HFFc6 (cell line): ENCODE measurements at places on chromosomes 1 and 21.

DNA sequence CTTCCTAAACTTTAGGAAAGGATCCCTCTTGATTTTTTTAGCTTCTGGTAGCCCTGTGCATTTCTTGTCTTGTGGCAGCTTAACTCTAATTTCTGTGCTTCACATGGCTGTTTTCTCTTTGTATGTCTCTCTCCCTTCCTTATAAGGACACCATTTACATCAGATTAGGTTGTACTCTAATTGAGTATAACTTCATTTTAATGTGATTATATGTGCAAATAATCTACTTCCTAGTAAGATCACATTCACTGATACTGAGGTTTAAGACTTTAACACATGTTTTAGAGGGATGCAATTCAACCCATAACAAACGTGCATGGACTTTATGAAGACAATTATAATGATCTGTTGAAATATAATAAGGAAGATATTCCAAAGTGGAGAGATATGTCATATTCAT lies 46.7 kb downstream of the RGS4 start:
- DNase-seq, result no peak

- no peak for DNase-seq
Measured at GRCh38 chr1:167695147-167695546, 26.6 kb upstream of the MPZL1 start.

DNA sequence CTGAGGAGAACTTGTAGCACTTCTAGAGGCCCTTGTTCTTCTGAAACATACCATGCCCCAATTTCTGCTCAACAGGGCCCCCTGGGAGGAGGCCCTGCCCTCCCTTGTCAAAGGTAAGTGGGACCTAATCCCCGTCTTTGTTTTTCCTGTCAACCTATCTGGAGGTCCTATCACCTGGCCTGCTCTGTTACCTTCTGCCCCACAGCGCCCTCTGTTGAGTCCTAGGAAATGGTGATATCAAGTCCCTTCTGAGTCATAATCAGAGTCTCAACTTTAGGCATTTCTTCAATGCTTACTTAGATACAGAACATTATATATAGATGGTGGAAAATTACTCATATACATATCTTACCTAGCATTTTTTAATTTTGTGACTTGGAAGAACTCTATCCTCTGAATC lies 28.2 kb upstream of the FCRL4 start:
- no peak for DNase-seq

- no peak for DNase-seq
Measured at GRCh38 chr1:113732802-113733201, 26.5 kb downstream of the PHTF1 start.

DNA sequence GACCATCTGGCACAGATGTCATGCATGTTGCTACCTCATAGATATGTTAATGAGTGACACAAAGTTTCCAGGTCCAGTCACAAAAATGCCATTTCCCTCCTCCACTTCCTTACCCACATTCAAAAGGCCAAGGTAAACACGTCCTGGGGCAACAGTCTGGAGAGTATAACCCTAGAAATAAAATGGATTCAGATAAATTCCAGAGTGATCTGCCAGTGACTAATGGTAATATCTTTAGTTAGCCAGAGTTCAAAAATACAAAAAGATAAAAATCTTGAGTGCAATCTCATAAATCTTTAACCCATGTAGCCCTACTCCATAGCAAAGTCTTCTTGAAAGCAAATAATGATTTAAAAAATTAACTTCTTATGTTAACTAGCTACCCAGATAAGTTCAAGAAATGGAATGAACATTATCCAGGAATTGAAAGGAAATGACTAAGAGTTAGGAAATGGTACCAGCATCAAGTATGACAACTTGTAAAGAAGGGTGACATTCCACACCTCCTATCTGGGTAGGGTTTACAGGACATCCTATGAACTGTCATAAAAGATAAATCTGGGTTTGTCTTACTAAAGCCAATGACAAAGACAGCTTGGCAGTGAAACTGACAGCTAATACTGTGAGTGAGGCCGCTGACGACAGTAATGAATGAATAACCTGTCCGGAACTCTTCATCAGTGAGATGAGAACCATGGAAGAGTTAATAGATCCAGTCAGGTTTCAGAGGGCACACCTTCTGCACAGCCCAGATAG lies 18.1 kb downstream of the RGS2 start:
- peak; percentile 50 for DNase-seq

DNA sequence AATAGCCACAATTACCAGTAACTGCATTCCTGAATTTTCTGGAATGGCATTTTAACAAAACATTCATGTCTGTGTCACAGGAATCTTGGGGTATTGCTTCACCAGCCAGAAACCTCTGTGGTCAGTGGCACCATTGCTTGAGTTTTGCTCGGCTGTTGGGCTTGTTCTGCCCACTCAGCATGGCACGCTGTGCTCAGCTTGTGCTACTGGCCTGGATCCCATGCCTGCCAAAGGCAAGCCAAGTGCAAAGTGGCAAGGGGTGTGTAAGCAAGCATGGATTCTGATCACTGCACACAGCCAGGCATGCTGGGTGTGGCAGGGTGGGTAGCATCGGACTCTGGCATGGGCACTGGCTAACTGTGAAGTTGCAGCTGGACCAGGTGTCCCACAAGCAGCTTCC lies 1150.9 kb downstream of the MRPL39 start:
- no peak for DNase-seq

DNA sequence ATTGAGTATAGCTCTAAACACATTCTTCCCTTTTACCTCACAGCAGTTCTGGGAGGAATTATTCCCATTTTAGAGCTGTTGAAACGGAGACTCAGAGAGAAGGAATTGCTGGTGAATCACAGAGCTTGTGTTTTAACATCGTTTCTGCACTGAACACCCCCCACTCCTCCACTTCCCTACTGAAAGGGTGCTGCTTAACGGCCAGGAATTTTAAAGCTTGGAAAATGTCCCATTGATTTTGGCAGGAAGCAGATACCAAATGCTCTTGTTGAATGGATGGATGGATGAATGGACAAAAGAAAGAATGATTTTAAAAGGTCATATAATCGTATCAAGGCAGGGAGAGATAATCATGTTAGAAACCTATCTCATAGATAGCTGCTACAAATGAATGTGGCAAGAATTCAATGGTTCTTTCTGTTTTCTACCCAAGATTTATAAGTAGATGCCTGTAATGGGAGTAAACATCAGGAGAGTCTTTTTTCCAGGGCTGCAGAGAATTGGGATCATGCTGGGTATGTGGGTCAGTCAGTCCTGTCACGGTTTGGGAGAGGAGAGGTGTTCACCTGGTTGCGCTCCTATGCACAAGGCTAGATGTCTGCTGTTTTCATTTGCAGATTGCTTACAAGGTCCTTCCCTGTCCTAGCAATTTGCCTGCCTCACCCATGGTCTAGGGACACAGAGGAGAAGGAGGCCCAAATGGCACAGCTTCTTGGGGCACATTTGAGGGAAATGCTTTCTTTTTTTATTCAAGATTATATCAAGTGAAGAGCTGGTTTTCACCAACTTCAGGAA lies 19.0 kb downstream of the FAM163A start:
- DNase-seq, result no peak

DNA sequence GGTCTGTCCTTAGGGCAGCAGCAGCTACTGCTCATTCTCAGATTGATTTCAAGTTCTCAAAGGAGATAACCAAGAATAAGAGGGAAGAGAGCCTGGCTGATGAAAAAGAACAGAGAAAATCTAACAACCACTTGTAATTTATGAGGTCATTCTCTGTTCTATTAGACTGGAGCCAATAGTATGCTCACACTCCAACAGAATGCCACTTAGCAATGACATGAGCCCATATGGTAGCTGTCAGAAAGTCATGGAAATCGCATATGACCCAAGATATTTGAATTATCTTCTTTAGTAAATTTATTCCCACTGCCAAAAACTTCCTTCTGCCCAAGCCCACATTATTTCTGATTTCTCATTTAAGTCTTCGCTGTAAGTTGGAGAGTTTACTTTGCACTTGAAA lies 53.7 kb upstream of the PLA2G4A start:
- DNase-seq, result no peak

DNA sequence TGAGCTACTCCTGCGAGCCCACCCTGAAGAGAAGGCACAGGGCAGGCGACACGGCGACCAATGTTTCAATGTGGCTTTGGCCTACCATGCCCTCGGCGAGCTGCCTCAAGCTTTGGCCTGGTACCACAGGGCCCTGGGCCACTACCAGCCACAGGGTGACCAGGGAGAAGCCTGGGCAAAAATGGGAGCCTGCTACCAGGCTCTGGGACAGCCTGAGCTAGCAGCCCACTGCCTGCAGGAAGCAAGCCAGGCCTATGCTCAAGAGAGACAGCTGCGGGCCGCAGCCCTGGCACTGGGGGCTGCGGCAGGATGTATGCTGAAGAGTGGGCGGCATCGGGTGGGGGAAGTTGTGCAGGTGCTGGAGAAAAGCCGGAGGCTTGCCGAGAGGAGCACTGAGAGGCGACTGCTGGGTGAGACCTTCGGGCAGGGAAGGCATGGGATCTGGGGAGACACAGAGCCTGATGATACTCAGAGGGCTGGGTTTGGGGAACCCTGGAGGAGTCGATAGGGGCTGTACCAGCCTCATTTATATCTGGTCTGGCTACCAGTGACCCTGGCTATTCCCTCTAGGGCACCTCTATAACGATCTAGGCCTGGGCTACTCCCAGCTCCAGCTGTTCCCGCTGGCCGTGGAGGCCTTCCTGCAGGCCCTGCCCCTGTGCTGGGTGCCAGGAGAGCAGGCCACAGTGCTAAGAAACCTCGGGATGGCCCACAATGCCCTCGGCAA lies 2.3 kb downstream of the TTC24 start:
- no peak for DNase-seq
